Esophagus squamous epithelium (tissue), 5 donors: ENCODE measurements at places on chromosomes 11 and 22.

DNA sequence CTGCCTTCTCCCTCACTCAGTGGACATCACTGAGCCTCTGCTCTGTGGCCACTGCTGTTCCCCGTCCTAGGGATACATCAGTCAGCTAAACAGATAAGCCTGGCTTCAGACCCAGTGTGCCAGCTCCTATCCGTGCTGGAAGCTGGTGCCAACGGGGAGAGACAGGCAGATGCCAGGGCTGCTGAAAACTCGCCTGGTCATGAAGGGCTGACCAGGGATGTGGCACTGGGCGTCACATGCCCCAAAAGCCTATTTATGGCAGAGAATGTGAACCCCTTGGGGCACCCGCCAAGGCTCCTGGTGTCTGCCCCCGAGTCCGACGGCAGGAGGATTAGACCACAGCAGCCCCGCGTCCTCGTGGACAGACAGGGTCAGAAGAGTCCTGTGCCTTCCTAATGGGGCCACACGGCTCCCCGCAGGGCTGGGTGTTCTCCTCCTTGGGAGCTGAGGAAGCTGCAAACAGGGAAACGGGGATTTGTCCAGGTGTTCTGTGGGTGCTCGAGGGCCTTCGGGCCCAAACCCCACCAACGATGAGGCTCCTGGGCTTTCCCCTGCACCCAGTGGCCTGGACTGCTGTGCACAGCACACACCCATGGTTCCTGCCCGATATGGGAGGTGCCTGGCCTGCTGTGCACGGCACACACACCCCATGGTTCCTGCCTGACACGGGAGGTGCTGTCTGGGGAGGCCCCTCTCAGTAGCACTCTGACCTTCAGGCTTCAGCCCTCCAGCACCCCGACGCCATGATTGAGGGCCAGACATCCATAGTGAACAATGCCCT is 19.9 kb downstream of the ANO1 start:
- no peak for DNase-seq

DNA sequence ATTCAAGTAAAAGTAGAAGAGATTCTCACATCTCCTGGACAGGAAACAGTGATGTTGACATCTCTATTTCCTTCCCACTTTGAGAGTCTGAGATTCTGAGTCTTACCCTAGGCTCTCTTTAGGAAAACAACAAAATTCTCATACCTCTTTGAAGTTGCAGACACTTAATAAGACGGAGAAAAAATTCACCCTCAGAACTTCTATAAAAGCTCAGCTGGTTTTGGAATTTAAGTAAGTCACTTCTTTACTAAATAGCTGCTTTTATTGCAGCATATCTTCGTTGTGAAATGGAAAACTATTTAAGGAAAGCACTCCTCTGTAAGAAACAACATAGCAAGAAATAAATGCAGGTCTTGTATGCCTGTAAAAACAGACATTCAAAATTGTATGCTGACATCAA is 79.1 kb downstream of the MSANTD4 start:
- no peak for DNase-seq

DNA sequence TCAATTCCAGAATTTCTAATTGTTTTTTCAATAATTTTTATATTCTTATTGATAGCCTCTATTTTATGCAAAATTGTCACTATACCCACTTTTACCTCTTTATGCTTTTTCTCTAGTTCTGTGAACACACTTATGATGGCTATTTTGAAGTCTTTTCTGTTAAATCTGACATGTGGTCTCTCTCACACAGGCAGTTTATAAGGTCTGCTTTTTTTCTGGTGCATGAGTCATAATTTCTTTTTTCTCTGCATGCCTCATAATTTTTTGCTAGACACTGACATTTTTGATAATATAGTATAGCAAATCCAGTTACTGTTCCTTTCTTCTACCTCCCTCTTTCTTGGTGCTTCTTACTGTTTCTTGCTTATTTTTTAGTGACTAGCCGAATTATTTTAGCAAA is 36.0 kb downstream of the ZBTB44 start:
- DNase-seq: no peak

DNA sequence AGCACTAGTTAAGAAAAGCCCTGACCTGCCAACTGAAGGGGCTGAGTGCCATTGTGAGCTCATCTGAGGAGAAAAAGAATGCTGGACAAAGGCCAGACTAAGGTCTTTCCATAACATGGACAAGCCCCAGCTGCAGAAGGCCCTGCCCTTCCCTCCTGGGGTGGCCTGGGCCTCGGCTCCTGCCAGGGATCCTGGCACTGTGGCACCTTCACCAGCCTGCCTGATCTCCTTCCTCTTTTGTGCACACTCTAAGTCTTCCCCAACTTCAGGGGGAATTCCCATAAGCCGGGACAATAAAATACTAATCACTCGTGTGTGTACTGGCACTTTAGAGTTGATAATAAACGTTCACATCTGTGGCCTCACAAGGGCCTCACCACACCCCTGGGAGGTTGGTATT is 9.9 kb downstream of the TMPRSS13 start:
- no peak for DNase-seq

DNA sequence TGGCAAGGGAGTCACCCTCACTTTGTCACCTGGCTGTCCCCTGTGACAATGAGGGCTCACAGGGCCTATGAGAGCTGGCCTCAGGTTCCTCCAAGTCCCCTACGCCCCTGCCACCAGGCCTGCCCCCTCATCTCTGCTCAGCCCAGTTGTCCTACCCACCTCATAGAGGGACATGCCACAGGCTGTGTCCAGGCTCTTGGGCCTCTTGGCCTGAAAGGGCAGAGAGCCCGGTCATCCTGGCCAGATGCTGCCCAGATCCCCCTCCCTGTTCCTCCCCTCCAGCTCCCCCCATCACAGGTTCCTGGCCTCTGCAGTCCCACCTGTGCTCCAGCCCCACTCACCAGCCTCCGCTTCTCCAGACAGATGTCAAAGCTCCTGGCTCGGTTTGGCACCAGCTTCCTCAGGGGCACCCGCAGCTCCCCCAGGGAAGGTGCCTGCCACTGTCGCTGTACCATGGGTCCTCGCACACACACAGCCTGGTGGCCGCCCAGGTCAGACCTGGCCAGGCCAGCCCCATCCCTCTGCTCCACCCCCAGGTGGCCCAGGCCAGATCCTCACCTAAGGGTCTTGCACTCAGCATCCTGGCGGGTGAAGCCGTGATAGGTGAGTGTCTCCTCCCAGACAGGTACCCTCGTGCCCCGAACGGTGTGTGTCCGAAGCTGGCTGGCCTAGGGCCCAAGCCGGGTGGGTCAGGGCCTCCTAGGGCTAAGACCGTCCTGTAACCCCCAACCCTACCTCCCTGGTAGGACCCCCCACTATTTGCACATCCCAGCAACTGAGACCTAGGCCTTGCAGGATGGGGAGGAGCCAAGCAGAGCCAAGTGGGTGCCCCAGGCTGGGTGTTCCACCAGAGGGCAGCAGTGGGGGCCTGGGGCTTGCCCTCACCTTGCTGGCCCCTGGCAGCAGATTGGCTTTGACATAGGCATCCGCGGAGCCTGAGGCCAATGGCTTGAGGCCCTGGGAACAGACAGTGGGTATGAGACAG is 8.3 kb downstream of the NDUFV1 start:
- DNase-seq: no peak

GRCh38 chr22:17767233-17768065 is 6.8 kb downstream of the BID start:
- DNase-seq: no peak

DNA sequence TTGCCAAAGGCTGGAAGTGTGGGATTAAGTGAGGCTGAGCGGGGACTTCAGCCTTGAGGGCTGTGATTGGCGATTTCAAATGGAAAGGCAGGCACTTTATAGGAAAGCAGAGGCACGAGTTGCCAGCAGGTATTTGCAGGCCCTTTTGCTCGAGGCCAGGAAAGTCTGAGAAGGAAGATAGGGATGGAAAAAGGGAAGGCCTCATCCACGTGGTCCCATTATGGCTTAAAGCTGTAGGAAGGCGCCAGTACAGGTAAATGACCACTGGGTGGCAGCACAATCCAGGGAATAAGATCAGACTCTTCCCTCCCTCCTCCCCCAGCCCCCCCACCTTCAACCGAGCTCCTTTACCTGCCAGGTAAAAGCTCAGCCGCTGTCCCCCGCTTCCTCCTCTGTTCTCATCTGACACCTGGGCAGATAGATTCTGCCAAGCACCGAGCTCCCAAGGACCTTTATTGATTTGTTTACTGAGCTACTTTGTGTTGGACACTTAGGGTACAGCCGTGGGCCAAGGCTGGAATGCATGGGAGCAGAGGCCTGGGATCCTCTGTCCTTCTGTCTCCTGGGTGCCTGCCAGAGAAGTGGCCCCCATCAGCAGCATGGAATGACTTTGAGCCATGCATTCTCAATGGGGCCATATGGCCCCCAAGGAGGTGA is 7.5 kb downstream of the P2RX3 start:
- no peak for DNase-seq

GRCh38 chr11:110818032-110818687 is 105.9 kb upstream of the ARHGAP20 start:
- no peak for DNase-seq

DNA sequence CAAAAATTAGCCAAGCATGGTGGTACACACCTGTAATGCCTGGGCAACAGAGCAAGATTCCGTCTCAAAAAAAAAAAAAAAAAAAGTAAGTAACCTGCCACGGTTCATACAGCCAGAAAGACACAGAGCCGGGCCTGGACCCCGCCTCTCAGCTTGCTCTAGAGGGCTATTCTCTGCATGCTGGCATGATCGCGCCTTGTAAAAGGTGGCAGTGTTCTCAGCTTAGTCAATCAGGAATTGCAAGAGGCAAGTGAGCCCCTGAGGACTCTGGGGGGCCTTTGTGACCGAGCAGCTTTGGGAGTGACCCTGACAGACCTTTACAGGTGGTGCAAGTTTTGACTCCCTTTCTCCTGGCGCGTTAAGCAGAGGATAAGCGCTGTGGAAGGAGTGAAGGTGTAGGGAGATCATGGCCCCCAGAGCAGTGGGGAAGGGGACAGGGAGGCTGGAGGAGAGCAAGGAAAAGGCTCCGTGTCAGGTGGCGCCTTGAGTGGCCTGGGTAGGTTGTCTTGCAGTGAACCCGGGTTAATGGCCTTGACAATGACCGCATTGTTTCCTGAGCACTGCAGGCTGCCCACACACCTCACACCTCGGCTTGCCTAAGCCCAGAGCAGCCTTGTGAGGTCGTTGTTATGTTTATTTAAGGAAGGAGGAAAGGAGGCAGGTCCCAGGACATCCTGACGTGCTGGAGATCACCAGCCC is 48.9 kb downstream of the CDPF1 start:
- DNase-seq: no peak

GRCh38 chr11:86675017-86675416 is 2.6 kb upstream of the ME3 start:
- DNase-seq: no peak

- DNase-seq: no peak
Observed at GRCh38 chr11:35751664-35752061, 89.1 kb downstream of the TRIM44 start.

DNA sequence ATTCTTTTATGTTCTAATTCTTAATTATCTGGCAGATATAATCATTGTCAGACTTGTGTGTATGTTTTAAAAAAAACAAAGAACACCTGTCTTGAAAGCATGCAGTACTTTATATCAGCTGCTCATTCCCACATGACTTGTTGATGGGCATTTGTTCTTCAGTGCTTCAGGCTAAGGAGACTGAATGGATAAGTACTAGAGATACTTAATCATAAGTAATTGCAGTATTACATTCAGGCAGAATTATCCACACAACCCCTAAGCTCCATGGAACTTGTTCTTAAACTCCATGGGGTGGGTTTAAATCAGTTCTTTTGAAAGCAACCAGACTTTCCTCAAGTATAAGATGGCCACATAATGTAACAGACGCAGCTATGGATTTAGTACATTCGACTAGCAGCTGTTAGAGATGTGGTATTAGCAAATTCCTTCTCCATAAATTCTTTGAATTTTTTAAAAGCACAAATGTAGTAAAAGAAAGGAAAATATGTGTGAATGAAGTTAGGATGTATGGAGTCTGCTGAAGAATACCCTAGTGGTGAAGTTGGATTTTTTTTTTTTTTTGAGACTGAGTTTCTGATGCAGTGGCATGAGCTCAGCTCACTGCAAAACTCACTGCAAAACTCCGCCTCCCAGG is 3.0 kb downstream of the JAM3 start:
- DNase-seq: no peak

DNA sequence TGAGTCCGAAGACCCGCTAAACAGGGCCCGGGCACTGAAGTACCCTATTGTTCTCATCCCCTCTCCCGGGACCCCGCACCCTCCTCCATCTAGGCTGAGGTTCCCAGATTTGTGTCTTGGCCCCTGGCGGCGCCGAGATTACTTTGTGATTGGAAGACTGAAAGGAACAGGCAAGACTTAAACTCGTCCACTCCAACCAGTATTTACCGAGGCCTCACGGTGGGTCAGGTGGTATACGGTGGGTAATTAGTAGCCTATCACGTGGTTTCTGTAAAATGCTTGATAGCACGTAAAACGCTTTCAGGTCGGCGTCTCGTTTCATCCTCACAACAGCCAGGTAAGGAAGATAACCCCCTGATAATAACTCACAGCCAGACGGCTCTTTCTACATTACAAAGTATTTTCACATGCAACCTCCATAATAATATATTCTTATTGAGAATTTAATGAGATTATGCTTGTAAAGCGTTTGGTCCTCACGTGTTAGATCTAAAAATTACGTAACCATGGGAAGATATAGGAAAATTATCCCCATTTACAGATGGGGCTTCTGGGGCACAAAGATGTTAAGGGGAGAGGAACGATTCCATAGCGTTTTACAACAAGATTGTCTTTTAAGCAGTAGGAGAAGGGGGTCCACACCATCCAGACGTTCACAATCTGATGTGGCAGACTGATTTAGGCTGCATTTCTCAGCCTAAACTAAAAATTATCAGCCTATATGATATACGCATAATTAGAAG is 642 bp upstream of the PIK3C2A start:
- no peak for DNase-seq

- DNase-seq: no peak
Observed at GRCh38 chr11:44950031-44950624, 555 bp downstream of the TP53I11 start.

DNA sequence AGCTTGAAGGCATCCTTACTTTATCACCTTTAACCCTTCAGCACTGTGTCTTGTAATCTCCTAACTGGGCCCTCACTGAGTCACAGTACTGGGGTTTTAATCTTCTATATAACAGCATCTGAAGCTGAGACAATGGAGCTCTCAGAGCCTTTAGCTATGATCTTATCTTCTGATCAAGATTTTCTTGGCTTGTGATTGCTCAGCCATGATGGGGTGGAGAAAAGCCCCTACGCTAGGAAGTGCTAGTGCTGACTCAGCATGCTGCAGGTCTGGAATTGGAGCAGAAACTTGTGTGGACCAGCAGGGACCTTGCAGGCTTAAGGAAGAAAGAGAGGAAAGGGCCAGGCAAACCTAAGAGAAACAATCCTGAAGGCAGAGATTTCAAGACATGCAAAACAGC is 71.7 kb upstream of the EED start:
- no peak for DNase-seq

DNA sequence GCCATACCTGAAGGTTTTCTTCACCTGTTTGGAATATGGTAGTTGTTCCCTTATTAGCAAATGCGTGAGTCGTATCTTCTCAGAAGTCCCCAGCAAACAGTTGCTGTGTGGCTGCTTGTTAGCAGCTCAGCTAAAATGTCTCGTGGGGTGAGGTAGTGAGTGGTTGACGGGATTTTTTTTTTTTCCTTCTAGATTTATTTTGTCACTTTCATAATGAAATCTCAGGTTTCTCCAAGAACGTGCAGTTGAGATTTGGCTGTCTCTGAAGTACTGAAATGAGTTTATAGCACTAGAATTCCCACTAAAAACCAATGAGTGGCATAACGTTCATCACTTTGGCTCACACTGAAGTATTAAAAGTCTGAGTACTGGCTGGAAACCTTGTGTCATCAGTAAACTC is 16.8 kb downstream of the RCN1 start:
- DNase-seq: no peak

- no peak for DNase-seq
Observed at GRCh38 chr11:119754199-119754598, 25.2 kb upstream of the NECTIN1 start.

- DNase-seq: no peak
Observed at GRCh38 chr11:47253660-47254059, 4.1 kb upstream of the NR1H3 start.
